Activated CD4-positive, alpha-beta T cell treated with anti-CD3 and anti-CD28 coated beads, Interleukin-2, Interleukin-4, amounts not matched to agents 100 ng/mL and 50 ng/mL, durations not matched to agents 16 hours and 8 hours (primary cell): ENCODE measurements at places on chromosomes 12 and 14.

GRCh38 chr12:3040026-3040656, 37.0 kb upstream of the TSPAN9 start:
- no peak for DNase-seq

DNA sequence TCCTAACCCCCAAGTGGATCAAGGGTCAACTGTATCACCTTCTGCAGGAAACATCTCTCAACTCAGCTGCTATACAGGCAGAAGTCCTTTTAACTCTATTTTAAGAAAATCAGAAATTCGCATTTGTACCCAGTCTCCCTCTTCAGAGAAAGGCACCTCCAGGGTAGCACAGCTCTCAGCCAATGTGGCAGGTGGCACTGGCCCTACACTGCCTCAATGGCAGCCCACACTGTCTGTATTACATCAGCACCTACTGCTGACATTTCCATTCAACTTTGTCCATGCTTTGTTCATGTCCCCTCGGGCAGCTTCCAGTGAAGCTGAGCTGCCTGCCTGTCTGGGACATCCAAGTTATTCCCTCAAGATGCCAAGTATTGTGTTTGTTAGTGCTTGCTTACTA, 8.8 kb downstream of the SPTSSA start:
- DNase-seq = no peak

DNA sequence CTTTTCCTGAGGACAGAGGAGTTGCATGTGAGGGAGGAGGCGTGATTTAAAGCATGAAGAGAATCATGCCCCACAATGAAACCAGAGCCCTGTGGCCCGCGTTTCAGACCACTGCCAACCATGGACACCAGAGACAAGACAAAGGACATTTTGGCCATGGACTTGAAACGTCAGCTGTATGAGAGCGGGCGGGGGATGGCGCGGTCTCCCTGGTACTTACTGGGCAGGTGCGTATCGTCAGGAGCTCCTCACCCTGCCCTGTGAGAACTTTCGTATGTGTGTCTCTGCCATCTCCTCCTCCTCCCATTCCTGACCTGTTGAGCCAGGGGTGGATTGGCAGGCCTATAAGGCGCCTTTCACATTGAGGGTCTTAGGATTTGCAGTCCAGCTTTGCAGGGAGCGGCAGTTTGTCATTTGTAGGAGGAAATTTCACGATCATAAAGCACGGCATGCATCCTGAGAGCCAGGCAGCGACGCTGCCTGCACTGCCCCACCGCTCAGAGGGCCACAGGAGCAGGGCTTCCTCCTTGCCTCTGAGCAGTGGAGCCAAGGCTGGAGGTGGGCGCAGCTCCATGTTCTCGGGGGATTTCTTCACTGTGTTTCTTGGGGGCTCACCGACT, 22.2 kb downstream of the SFSWAP start:
- DNase-seq = no peak

- peak; percentile 71 for DNase-seq
These were observed 32.6 kb upstream of the CD9 start for GRCh38 chr12:6167327-6168280.

DNA sequence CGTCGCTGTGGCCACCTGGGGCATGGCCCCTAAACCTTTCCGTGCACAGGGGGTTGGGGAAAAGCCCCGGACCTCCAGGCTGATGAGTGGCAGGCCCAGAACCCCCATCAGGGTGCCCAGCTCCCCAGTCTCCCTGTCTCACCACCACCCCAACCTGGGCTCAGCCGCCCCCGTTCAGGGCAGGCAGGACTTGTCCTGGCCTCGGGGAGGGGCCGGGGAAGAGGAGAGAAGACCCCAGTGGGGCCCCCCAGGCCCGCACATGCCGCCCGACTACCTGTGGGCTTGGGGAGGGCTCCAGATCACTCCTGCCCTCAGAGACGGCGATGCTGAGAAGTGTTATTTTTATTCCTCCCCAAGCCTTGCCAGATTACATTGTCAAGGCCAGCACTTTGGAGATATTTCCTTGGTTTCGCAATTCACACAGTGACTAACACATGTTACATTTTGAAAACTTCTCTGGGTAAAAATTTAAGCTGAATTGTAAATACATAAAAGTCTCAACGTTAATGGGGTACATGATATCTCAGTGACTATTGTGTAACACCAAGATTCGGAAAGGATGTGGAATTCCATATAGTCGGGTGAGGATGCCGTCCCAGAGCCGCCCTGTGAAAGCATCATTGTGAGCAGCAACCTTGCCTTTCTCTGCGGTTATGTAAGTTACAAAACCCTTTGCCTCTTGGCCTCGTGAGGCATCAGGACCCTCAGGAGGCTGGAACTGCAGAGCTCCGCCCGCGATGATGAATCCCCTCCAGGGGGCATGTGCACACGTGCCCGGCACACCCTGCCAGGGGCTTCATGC, 85.6 kb upstream of the DIO3 start:
- no peak for DNase-seq

- DNase-seq = no peak
These were observed 109.7 kb downstream of the SLC25A47 start for GRCh38 chr14:100432652-100433427.

GRCh38 chr12:11653215-11653753, 3.8 kb downstream of the ETV6 start:
- peak; percentile 73 for DNase-seq

DNA sequence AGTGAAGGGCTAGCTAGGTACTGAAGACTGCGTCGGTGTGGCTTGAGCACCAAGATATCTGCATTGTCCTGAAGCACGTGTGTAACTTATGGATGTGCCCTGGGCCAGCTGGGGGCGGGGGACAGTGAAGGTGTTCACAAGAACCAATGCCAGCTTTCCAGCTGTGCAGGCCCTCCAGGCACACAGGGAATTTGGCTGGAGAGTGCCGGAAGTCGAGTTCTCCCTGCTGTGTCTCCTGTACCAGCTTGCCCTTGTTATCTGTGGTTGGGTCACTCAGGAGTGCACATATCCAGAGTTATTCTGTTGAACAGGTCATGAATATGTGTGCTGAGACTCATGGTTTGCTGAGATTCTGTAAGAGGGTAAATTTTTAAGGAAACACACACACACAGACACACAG, 75.9 kb upstream of the CRY1 start:
- DNase-seq = no peak

DNA sequence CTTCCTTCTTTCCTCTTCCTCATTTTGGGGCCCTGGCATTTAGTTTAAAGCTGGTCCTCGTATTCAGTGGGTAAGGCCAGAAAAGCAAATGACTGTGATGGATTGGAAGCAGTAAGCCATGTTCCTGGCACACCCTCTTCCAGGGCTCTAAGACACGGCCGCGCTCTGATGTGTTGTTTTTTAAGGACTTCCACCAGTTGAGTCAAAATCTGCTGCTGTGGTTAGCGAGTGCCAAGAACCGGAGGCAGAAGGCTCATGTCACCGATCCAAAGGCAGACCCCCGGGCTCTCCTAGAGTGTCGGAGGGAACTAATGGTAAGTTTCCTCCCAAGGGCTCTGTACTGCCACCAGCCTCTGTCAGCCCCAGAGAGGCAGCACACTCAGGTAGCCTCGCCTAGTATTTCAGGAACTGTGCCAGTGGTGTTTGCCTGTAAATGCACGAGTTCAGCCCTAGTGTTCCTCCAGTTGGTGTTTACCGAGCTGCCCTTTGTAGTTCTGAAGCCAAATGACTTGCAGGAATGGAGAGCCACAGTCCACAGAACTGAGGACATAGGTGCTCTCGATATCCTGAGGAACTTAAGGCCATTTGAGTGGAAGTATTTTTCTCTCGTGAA, 72.7 kb downstream of the ESR2 start:
- DNase-seq = no peak

DNA sequence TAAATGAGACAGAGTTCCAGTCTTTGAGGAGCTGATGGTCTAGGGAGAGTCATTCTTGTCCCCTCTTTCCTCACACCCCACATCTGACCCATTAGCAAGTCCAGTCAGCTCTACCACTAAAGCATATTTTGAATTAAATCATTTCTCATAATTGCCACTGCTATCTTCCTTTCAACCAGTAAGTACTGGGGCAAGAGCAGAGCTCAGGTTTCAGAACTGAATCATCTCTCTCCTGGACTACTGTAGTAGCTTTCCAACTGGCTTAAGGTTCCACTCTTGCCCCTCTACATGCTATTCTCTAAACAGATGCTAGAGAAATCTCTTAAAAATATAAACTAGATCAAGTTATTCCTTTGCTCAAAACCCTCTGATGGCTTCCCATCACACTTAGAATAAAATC, 218.3 kb downstream of the TTC6 start:
- no peak for DNase-seq

GRCh38 chr14:64610049-64610746, 60.4 kb downstream of the PPP1R36 start:
- no peak for DNase-seq

- no peak for DNase-seq
These were observed 51.6 kb downstream of the RPS6KA5 start for GRCh38 chr14:91008759-91009409.

DNA sequence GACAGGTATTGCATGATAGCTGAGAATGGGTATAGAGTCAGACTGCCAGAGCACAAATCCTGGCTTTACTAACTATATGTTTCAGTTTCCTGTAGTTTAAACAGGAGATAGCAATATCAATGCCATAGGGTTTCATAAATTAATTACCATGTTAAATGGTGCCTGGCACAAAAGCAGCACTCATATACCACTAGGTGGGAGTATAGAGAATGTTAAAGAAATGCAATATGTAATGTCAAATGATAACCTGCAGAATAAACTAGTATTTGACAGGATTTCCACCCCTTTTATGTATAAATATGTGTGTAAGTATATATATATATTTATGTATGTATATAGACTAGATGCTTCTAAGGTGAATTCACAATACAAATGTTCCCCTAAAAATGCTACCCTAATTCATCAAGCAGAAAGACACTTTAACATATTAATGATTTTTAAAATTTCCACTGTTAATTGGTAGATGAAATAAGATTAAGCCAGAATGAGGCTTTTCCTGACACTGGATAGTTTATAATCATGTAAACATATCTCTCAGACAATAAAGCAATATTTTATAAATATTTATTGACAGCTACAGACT, 8.6 kb downstream of the WDR89 start:
- DNase-seq = peak; percentile 39

GRCh38 chr14:94771158-94771905, 1.4 kb upstream of the GSC start:
- no peak for DNase-seq

- DNase-seq = no peak
These were observed 183.2 kb downstream of the TMEM117 start for GRCh38 chr12:44019118-44019517.

DNA sequence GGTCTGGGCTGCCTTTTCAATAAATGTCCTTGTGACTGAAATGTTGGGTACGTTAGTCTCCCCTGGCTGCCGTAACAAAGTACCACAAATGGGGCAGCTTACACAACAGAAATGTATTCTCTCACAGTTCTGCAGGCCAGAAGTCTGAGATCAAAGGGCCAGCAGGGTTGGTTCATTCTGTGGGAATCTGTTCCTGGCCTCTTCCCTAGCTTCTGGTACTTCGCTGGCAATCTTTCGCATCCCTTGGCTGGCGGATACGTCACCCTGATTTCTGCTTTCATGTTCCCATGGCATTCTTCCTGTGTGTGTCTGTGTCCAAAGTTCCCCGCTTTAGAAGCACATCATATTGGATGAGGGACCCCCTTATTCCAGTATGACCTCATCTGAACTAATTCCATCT, 95.8 kb upstream of the NCOR2 start:
- no peak for DNase-seq

DNA sequence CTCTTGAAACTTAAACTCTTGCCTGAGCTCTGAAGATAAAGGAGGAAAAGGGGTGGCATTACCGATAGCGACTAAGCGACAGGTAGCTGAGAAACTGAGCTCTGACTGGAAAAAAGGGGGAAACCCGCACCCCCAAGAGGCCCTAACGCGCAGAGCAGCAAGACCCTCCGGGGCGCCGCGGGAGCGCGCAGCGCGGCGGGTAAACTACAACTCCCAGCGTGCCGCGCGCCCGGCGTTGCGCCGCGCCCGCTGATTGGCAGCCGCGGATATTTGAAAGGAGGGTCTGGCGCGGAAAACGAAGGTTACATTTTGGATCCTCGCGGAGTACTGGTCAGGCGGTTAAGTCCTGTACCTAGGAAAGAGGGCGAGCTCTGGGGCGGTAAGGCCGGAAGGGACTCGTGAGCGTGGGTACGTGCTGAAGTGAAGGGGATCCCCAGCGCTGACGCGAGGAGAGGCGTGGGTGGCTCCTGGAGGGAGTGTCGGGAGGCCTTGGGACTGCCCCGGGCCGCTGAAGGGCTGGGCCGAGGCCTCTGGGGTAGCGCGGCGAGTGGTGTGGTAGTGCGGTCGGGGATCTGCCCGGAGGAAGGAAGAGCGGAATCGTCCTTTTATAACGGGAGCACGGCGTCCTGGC, at the start of gene ESPL1:
Gene ESPL1, plus strand, starts transcription at position 301 of the 631 bp plus-strand sequence. CDS start 468 bp downstream, outside the sequence.
- DNase-seq = peak; percentile 84

GRCh38 chr12:31220633-31221550, 105.1 kb downstream of the SINHCAF start:
- DNase-seq = no peak

GRCh38 chr12:103114296-103115055, 157.0 kb downstream of the ASCL1 start:
- no peak for DNase-seq

GRCh38 chr12:104529130-104529874, 72.6 kb downstream of the CHST11 start:
- DNase-seq = no peak
